ENCODE measurements at places on chromosomes 11 and 22.

DNA sequence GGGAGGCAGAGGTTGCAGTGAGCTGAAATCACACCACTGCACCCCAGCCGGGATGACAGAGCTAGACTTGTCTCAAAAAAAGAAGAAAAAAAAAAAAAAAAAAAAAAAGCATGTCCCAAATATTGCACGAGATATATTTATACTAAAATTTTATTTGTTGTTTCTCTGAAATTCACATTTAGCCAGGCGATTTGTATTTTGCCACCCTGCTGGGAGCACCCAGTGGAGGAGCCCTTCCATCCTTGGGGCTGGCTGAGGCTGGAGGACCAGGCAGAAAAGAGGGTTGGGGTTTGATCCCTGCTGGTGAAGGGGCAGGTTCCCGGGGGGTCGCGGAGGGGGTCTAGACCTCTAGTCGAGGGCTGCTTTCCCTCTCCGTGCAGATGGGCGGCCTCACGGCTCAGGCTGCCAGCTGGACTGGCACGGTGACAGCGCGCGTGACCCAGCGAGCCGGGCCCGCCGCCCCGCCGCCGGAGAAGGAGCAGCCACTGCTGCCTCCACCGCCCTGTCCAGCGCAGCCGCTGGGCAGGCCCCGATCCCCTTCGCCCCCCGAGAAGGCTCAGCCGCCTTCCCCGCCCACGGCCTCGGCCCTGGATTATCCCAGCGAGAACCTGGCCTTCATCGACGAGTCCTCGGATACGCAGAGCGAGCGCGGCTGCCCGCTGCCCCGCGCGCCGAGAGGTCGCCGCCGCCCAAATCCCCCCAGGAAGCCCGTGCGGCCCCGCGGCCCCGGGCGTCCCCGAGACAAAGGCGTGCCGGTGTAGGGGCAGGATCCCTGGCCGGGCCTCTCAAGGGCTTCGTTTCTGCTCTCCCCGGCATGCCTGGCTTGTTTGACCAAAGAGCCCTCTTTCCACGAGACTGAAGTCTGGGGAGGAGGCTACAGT, 952 bp upstream of the CATSPERZ start:
- no peak for DNase-seq

- DNase-seq, result no peak
These were observed 198.8 kb downstream of the HIPK3 start for GRCh38 chr11:33455867-33456463.

GRCh38 chr22:27397954-27398342, 403.6 kb downstream of the MN1 start:
- DNase-seq, result no peak

DNA sequence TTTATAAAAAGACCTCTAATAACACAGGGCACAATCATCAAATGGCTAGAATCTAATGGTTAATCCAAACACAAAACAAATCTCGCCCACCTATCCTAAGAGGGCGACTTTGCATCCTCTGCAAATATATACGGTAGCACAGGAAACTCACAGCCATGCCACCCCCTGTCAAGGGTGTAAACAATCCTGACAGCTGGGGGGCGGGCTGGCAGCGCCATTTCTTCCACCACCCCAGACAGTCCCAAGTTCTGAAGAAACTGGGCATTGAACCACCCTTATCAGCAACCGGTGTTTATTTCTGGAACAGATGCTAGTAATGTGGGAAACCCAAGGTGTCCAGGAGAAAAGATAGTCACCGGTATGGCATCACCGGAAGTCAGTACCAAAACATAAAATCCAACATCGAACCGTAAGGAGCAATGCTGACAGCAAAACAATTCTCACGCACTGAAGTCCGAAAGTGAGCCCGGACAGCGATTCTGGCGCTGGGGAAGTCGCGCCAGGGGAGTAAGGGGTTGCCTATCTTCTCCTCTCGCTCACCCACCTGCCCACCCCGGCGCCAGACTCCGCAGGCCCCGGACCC, 825 bp downstream of the FBXO3 start:
- no peak for DNase-seq

DNA sequence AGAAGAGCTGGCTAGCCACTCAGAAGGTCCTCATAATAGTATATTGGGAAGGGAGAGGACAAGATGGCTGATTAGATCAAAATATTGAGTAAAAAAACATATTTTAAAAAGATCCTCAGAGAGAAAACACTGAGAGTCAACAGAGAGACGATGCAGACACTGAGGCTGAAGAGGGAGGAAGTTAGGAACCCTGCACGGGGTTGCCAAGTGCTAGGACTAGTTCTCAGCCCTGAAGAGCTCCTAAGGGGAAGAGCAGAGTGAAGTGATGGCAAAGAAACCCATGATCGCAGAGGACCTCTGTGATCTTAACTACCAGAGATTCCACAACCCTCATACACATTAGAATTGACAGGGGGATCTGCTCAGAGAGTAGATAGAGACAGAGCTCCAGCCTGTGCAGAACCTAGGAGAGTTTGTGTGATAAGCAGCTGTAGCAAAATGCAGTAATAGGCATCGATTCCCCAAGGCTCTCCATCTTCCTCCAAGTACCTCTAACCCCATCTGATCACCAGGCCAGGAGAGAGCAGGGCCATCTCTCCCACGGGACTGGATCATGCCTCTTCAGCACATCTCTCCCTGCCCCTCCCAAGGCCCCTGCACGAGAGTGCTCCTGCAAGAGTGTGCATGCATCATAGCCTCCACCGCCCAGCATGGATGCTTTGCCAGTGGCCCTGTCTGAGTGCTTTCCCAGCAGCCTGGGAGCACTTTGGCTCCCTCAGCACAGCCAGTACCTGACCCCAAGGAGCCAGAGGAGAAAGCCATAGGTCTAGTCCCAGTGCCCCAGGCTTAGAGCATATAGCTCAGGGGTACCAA, 41.2 kb upstream of the ARL14EP start:
- DNase-seq, result no peak

- DNase-seq, result no peak
These were observed 24.6 kb downstream of the CTTN start for GRCh38 chr11:70422692-70423522.
